ENCODE measurements at places on chromosomes 12 and 14. TPM values are rescaled to one million over a fixed set of nuclear protein-coding genes. Genes with fewer than 3 reads are reported as not detected.

The PEX5 gene
- total RNA-seq = 32.1 TPM

GRCh38 chr14:92663049-92663448 is 85.4 kb downstream of the LGMN start:
- no peak for DNase-seq

DNA sequence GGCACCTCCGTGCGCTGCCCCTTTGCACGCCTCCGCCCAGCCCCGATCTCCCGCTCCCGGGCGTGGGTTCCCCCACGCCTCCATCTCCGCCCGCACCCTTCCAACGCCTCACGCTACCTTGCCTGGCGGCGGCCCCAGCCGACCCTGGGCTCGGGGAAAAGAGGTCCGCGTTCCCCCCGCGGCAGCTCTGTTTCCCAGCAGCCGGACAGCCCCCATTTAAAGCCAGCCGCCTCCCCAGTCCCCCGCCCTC is at the start of gene PRIMA1:
Gene PRIMA1, minus strand, starts transcription at position 193 of the 250 bp plus-strand sequence. CDS start 767 bp downstream, outside the sequence.
- no peak for DNase-seq

DNA sequence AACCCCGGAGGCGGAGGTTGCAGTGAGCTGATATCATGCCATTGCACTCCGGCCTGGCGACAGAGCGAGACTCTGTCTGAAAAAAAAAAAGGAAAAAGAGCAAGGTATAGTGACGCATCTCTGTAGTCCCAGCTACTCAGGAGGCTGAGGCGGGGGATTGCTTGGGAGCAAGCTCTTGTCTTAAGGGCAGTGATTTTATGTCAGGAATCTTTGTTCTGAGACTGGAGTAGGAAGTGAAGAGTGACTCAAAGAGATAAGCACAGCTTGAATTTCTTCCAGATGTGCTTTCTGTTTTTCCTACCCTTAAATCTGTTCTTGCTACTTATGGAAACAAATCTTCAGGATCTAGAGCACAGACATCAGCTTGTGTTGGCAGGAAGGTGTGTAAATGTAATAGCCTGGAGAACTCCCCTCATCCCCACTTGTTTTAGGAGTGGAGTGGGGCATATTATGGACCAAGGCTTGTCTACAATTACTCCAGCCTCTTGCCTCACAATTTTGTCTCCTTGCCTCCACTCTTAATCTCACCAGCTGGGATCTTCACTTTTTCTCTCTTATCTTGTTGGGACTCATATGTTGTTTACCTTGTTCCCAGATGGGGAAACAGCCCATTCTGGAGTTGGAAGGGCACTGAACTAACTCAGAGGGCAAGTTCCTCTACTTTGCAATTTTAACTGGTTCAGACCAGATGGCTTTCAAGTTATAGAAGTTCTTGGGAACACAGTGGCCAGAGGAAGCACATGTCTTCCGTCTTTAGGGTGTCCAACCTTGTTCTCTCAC is 7.5 kb downstream of the TMED2 start:
- no peak for DNase-seq

The CARMIL3 gene
- 2.3 TPM for total RNA-seq

- no peak for DNase-seq
Measured at GRCh38 chr12:26773313-26774104, 59.5 kb downstream of the ITPR2 start.

DNA sequence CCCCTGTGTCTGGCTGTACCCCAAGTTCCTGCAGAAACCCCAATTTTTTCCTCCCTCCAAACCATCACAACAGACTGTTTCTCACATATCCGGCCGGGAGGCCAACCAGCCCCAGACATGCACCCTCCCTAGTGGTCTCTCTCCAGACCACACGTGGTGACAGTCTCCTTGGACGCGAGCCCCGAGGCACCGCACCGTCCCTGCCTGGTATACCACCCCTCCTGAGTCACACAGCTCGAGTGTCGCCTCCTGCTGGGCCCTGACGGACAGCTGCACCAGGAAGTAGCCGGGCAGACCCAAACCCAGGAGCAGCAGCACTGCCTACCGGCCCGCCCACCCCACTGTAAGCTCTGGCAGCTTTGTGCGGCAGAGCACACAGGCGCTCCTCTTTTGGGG is 97.4 kb downstream of the RFLNA start:
- DNase-seq = no peak

GRCh38 chr12:49455501-49455900 is 83.3 kb upstream of the KCNH3 start:
- DNase-seq = no peak

The SLCO1B1 gene
- total RNA-seq = not detected

GRCh38 chr14:95128140-95128539 is 29.2 kb downstream of the DICER1 start:
- DNase-seq = no peak

DNA sequence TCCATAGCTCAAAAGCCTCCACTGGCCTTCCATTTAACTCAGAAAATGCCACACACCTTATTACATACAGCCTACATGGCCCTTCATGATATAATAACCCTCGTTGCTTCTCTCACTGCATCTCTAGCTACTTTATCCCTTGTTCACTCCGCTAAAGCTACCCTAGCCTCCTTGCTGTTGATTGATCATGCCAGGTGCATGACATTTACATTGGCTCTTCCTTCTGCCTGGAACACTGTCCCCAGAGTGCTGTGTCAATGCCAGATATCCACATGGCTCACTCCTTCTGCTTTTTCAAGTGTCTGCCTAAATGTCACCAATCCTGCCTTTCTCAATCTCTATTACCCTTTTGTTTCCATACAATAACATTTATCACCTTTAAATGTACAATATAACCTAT is 58.3 kb downstream of the CAND1 start:
- DNase-seq = no peak

DNA sequence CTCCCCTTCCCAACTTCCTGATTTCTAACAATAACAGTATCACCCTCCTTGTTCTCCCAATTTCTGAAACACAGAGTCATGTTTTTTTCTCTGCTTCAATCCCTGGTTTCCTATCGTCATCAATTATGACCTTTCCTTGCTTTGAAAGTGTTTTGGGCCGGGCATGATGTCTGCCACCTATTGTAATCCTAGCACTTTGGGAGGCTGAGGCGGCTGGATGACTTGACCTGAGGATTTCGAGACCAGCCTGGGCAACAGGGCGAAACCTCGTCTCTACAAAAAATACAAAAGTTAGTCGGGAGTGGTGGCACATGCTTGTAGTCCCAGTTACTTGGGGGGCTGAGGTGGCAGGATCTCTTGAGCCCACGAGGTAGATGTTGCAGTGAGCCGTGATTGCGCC is 12.6 kb upstream of the GPR162 start:
- DNase-seq = no peak

GRCh38 chr12:124073356-124074035 is 100.5 kb downstream of the ZNF664 start:
- no peak for DNase-seq

DNA sequence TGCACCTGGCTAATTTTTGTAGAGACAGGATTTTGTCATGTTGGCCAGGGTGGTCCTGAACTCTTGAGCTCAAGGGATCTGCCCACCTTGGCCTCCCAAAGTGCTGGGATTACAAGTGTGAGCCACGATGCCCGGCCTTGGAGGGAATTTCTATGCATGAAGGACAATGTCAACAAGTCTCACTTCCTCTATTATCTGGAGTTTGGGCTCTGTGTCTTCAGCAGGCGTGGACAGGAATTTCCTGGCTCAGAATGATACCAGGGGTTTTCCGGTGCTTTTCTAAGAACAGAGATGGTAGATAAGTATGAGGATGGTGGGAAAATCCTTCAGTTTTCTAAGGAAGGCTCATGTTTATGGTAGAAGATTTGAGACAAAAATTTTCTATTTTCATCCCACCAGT is 75.0 kb upstream of the CCDC60 start:
- DNase-seq = no peak

The NGB gene
- not detected for total RNA-seq

- no peak for DNase-seq
Measured at GRCh38 chr12:5258498-5258897, 173.4 kb upstream of the NTF3 start.

GRCh38 chr12:114858388-114859146 is 174.6 kb upstream of the TBX3 start:
- DNase-seq = no peak

DNA sequence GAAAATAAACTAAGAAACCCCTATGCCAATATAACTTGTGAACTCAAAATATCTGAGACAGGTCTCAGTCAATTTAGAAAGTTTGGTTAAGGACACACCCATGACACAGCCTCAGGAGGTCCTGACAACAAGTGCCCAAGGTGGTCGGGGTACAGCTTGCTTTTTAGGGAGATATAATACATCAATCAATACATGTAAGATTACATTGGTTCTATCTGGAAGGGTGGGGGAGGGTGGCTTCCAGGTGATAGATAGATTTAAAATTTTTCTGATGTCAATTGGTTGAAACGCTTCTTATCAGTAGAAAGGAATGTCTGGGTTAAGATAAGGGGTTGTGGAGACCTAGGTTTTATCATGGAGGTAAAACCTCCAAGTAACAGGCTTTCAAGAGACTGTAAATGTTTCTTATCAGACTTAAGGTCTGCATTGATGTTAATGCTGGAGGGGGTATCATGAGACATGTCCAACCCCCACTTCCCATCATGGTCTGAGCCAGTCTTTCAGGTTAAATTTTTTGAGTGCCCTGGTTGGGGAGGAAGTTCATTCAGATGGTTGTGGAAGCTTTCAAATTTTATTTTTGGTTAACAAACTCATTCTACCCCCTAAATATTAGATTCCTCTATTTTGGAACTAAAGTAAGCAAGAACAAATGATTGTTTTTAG is 82.0 kb upstream of the RASSF8 start:
- no peak for DNase-seq

GRCh38 chr12:12091071-12091470 is 20.3 kb downstream of the BCL2L14 start:
- DNase-seq = no peak

DNA sequence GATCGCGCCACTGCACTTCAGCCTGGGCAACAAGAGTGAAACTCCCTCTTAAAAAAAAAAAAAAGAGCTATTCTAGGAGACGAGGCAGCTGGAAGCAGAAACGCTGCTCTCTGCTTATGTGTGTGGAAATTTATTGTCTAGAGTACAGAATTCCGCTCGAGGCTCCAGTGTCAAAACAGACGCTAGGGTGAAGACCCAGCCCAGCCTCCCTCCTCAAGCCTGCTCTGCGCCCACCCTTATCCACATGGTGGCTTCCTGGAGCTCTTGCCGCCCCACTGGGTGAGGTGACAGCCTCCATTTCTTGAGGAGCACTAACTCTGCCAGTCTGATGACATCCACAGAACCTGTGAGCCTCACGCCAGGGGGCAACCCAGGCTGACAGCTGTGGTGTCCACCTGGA is 49.5 kb upstream of the DLK1 start:
- no peak for DNase-seq

- DNase-seq = no peak
Measured at GRCh38 chr12:107302649-107303341, 209.4 kb upstream of the CRY1 start.

GRCh38 chr12:52627395-52628110 is 9.2 kb upstream of the KRT73 start:
- no peak for DNase-seq

GRCh38 chr12:105057174-105057573 is 27.1 kb downstream of the ALDH1L2 start:
- no peak for DNase-seq

GRCh38 chr12:22700106-22700505 is 75.1 kb downstream of the ETNK1 start:
- peak; percentile 78 for DNase-seq

- DNase-seq = no peak
Measured at GRCh38 chr12:89386138-89386537, 33.8 kb upstream of the DUSP6 start.

The CCDC175 gene
- not detected for total RNA-seq

- no peak for DNase-seq
Measured at GRCh38 chr14:102929241-102930137, 7.0 kb downstream of the AMN start.

DNA sequence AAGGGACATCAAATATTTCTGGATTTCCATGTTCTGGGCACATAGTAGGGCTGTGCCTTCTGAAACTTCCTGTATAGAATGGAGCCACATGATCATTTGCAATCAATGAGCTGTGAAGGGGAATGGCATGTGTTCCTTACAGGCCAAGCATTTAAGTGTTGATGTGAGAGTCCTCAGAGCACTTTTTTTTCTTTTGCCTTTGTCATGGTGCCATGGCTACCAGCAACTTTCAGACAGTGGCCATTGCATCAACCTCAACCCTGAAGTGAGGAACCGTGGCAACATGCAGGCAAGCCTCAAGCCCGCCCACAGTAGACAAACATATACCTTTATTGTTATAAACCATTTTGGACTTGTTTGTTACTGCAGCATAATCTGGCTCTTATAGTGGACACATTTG is 948.1 kb downstream of the NRXN3 start:
- no peak for DNase-seq

The KRT72 gene
- total RNA-seq = not detected

DNA sequence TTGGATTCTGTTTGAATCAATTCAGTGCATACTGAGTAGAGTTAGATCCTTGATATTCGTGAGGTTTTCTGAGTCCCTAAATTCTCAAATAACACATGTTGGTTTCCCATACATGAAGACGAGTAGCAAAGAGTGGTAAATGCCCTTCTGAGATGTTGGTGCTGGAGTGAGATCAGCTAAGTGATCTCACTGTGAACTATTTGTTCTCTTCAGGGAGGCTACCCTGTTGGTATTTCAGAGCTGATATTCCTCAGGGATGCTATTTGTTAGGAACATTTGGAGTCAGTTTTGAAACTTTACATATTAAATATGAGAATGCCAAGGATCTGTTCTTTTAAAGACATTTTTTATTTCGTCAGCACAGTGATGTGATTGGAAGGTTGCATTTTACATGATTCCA is 54.7 kb downstream of the SUSD6 start:
- DNase-seq = no peak

DNA sequence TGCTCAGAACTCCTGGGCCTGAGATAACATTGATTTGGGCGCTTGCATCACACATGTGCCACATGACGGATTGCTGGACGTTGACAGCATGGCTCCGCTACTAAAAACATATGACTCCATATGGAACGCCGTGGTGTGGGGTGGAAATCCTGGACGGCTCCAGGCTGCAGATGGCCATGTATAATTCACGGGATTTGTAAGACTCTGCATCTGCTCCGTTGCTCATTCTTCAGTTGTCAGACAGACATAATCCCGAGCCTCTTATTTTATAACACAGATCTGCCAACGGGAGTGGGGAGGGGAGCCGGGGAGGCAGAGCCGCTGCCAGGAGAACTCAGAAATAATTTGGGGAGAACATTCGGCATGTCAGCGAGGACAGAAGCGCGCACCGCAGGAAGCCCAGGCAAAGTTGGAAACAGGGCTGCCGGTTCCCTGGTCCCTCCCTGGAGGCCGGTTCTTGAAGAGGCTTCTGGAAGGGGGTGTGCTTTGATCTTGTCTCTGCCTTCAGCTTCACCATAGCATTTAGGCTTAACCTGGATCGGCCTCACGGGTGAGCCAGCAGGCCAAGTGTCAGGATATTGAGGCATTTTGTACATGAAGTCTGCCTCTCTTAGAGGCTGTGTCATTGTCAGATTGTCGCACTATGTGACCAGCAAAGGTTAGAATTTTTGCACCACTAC is 45.8 kb upstream of the MYL2 start:
- no peak for DNase-seq
